Ureter (tissue), 1 donor: ENCODE measurements at places on chromosomes 6 and 20.

DNA sequence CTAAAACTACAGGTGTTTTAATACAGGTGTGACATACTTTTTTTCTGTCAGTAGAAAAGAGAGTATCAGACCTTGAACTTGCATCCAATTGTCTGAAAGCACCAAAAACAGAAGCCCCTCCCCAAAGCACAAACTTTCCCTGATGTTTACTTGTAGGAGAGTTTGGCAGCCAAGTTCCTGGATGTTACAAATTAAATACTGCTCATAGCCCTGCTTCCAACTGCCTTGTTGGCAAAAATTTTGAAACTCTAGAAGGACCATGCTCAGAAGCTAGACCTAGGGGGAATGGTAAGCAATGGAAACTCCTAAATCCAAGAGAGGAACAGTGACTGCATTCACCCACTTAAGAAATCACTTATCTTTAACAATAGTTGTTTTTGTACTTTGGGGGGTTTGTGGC is 17.0 kb upstream of the ARG1 start:
- no peak for DNase-seq

GRCh38 chr6:113654396-113654795 is 202.7 kb upstream of the MARCKS start:
- peak; percentile 81 for DNase-seq

GRCh38 chr6:17210683-17211082 is 70.5 kb upstream of the RBM24 start:
- DNase-seq, result no peak

GRCh38 chr20:1382670-1383069 is 10.2 kb downstream of the FKBP1A start:
- no peak for DNase-seq

- no peak for DNase-seq
Observed at GRCh38 chr6:157145656-157146285, 177.5 kb downstream of the TMEM242 start.

GRCh38 chr20:19996917-19997316 is 20.2 kb upstream of the NAA20 start:
- DNase-seq, result no peak

DNA sequence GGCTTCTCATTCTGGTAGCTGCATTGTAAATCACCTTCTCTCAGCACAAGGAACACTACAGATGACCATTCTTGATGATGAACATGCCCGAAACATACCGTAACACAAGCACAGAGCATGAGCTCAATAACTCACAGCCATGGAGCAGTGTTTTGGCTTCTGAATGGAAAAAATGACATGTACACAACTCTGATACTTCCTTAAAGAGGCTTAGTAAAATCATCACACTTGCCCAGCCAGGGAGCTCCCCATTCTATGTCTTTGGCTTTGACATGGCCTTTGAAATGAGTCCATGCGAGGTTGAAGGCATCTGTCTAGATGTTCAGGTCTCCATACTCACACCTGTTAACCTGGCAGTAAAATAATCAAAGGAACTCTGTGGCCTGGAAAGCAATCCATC is 87.6 kb downstream of the MYB start:
- no peak for DNase-seq

- DNase-seq, result no peak
Observed at GRCh38 chr6:80148220-80148619, 41.7 kb downstream of the BCKDHB start.

- no peak for DNase-seq
Observed at GRCh38 chr6:168218785-168219566, 100.6 kb downstream of the DACT2 start.
